ENCODE measurements at places on chromosomes 4 and X.

DNA sequence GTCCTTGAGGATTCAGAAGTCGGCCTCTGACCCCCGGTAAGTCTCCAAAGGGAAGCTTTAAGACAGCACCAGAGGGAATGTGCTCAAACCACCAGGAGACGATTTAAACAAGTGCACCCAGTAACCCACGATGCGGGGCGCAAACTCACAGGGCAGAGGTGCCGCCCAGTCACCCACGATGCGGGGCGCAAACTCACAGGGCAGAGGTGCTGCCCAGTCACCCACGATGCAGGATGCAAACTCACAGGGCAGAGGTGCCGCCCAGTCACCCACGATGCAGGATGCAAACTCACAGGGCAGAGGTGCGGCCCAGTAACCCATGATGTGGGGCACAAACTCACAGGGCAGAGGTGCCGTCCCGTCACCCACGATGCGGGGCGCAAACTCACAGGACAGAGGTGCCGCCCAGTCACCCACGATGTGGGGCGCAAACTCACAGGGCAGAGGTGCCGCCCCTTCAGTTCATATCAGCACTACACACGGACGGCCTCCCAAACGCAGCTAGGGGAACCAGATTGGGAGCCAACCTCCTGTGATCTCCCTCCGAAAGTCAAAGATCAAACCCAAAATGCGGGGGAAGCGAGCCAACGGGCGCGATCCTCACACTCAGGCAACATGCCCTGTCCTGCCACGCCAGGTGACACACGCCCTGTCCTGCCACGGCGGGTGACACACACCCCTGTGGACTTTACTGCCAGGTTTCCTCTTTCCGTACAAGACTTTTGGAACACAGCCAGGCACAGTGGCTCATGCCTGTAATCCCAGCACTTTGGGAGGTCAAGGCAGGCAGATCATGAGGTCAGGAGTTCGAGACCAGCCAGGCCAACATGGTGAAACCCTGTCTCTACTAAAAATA lies 11.3 kb downstream of the PPP2R3B start:
- no peak for DNase-seq

DNA sequence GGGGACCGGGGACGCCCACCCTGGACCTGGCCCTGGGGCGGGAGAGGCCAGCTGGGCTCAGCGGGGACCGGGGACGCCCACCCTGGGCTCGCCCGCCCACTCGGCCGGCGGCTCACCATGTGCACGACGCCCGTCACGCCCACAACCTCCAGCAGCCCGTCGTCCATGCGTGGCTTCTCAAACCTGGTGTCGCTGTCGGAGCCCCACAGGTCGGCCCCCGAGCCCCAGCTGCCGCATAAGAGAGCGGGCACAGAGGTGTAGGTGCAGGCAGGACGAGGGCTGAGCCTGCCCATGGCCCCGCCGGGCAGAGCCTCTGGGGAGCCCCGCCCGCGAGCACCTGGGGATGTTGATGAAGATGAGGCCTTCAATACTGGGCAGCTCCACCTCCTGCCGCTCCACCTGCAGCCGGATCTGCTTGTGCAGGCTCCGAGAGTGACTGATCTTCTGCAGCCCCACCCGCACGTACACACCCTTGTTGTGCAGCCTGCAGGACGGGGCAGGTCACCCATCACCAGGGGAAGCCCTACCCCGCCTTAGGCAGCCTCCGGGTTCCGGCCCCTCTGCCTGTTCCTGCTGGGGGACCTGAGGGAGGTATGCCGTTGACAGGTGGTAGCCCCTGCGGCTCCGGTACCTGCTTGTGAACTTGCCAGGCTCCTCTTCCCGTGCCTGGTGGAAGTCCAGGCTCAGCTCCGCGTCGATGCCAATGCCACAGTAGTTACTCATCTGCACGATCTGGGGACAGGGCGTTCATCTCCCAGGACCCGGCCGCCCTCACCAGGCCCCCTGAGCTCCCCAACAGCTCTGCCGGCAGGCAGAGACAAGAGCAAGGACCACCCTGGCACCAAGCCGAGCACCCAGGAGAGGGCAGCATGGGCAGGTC lies 11.8 kb downstream of the DGKQ start:
- DNase-seq: no peak

DNA sequence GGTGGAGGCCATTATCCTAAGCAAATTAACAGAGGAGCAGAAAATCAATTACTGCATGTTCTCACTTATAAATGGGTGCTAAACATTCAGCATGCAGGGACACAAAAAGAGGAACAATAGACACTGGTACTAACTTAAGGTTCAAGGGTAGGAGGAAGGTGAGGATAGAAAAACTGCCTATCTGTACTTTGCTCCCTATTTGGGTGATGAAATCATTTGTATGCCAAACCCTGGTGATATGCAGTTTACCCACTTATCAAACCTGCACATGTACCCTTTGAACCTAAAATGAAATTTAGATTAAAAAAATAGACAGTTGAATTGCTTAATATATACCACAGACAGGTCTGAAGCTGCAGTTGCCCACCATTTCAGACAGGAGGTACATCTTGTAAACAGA lies 143.3 kb upstream of the KLHL4 start:
- no peak for DNase-seq

DNA sequence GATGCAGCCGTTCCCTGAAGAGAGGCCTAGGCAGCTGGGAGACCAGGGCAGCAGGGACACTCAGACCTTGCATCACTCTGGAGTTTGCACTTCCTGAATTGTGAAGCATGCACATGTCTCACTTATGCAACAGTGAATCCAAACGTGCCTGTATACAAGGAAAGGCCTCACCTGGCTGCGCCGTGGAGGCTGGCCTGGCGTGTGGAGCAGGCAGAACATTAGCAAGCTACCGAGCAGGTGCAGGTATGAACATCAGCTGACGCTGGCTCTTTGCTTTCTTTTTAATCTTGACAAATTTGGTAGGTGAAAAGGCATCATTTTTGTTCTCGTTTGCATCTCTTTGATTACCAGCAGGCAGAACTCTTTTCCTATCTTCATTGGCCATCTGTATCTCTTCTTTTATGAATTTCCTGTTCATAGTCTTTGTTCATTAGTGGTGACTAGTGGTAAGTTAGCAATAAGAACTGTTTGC lies 37.1 kb upstream of the IRAK1 start:
- DNase-seq: peak; percentile 71

DNA sequence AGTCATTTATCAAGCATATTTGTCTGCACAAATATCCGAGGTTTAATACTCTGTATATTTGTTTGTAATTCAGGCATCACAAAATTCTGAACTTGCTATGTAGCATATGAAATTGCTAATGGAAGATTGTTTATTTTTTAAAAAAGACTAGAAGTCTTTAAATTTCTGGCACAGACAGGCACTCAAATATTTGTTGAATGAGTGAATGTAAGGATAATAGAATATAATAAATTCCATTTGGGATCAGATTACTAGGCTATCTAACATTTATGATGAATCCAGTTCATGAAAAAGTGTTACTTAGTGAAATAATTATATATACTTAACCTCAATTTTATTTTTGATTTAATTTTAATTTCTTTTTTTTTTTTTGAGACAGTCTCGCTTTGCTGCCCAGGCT lies 30.4 kb upstream of the TEC start:
- DNase-seq: no peak

GRCh38 chr4:82903737-82904136 lies 3.2 kb downstream of the THAP9 start:
- no peak for DNase-seq

- no peak for DNase-seq
These were observed 39.3 kb upstream of the SMARCAD1 start for GRCh38 chr4:94168321-94168720.

DNA sequence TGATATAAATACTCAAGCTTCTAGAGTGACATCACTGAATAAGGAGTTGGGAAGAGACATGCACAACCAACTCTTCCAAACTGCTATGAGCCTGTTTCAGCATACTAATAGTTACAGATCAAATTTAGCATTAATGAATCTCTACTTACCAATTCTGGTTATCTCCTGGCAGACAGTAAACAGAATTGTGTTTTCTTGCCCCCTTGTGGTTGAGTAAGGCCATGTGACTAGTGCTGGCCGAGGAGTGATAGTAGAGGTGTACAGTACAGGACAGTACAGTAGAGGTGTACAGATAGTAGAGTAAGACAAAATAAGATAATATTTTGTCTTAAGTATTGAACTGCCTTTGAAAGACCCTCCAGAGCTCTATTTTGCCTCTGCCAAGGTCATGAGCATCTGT lies 681.4 kb downstream of the GABRG1 start:
- no peak for DNase-seq

GRCh38 chr4:70110917-70111316 lies 43.1 kb upstream of the PRR27 start:
- no peak for DNase-seq

GRCh38 chrX:41875142-41875541 lies 48.2 kb downstream of the CASK start:
- no peak for DNase-seq

- no peak for DNase-seq
These were observed 102.5 kb downstream of the AMMECR1 start for GRCh38 chrX:110215411-110215810.

GRCh38 chrX:6012357-6012756 lies 216.3 kb downstream of the NLGN4X start:
- no peak for DNase-seq

DNA sequence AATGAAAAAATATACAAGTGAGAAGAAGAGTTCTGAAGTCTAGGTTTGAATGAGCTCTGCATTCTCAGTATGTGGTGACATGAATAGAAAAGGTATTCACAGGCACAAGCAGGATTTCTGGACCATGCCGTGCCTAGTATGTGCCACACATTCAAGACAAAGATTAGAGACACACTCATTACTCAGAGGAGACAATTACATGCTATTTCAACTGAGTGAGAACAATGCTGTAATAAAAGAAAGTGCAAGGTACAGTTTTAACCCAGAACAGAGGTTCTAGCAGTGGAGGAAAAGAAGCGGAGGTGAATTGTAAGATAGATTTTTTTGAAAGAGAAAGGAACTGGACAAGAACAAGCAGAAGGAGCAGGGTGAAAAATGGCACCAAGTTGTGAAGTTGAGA lies 121.0 kb upstream of the RASGEF1B start:
- DNase-seq: no peak

DNA sequence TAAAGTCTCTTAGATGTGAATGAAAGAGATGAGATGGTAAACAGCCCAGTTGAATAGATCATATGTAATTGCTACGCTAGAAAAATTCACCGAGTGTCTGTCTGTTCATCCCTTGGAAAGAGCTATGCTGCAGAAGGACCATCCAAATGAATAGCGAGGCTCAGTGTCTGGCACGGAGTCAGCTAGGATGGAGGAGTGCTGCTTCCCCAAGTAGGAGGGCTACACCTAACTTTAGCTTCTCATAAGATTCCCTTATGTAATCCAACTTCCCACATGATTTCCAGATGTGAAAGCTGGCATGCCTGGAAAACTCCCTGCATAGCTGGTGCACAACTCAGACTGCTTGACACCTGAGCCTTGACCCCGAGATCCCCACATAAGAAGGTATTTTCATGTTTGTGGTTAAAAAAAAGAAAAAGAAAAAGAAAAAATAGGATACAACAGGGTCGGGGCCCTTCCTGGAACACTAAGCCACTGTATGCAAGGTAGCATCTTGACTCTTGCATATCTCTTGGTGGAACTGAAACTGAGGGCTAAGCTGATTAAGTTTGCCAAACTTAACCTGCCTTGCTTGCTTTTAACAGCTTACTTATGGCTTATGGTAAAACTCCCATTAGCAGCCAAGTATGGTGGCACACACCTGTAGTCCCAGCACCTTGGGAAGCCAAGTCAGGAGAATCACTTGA lies 82.3 kb downstream of the FREM3 start:
- no peak for DNase-seq

GRCh38 chrX:109774136-109774535 lies 41.1 kb upstream of the ACSL4 start:
- DNase-seq: no peak

GRCh38 chr4:13860126-13860525 lies 232.6 kb upstream of the BOD1L1 start:
- no peak for DNase-seq

- no peak for DNase-seq
These were observed 61.0 kb upstream of the FTHL17 start for GRCh38 chrX:31132821-31133241.

- DNase-seq: no peak
These were observed 6.5 kb upstream of the EXOSC9 start for GRCh38 chr4:121794505-121795188.

DNA sequence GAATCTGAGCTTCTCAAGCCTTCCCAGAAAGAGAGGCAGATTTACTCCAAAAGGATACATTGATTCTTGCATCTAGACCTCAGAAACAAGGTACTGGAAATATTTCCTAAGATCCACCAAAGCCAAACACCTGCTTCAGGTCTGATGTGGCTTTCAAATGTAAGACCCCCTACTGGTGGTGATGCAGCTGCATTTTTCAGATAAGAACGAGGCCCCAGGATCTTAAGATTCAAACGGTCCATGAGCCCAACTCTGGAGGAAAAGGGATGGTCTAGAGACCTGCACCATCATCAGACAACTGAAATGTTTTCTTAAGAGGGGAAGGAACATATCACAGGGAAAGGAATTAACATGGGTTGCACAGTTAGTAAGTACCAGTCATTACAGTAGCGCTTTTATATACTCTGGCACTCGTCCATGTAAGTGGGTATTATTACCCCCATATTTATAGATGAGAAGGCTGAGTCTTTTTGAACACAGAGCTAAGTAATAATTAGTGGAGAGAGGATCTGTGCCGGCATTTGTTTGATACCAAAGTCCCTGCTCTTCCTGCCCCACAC lies 73.7 kb downstream of the LEF1 start:
- no peak for DNase-seq

DNA sequence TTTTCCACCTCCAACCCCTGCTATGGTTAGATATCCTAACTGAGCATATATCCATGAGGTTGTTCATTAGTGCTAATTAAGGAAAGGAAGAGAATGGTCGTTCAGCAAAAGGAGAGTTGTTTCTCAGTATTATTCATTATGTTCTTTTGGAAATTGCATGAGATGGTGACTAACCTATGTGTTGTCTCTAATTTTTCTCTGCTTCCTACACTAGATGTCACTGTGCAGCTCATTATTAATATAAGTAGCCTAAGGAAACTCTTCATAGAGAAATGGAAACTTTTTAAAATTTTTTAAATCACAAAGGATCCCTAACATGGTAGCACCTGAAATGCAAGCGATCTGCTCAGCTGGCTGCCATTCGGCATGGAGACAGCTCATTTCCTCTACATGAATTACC lies 67.7 kb upstream of the FAM9A start:
- DNase-seq: peak; percentile 14

GRCh38 chr4:15413623-15414019 lies 14.2 kb upstream of the C1QTNF7 start:
- peak; percentile 52 for DNase-seq

DNA sequence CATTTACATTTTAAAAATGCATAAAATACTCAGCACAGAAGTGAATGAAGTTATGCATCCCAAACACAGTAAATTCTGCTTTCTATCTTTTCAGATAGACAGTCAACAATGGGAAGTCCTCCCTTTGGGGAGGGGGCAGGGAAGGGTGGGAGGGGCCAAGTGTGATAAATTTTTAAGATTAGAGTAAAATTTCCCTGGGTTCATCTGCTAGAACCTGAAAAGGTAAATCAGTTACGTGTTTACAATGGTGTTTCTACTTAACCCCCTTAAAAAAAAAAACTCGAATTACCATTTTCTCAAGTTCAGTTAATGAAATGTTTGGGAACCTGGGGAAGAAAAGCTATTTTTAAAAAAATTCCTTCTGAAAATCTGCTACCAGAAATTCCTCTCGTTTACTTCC lies 9.1 kb downstream of the PITX2 start:
- no peak for DNase-seq
